LHCN-M2 (cell line): ENCODE measurements at places on chromosomes 7 and 10. TPM values are rescaled to one million over a fixed set of nuclear protein-coding genes. Genes with fewer than 3 reads are reported as not detected.

GRM8 gene
- total RNA-seq = 0.11 TPM in 1 of 2 replicates, not detected in the other

DNA sequence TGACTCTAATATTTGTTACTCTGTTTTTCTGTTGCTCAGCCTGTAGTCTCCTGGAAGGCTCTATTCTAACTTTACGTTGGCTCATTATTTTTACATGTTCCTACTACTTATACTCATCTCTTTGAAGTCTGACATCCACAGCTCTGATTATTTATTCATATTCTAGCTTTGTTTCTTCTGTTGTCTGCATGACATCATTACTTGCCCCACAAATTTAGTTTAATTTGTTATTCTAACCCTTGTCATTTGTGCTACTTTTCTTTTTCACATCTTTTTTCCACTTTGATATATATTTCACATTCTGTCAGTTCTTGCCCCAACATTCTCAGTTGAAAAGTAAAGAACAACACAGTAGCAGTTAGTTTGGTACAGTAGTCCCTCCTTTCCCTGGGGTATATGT lies 51.1 kb downstream of the KMT2E start:
- DNase-seq = no peak

- peak; percentile 96 for DNase-seq
Measured at GRCh38 chr7:76069238-76069638, 21.3 kb downstream of the MDH2 start.

- DNase-seq = no peak
Measured at GRCh38 chr10:69896606-69897231, 95.0 kb downstream of the COL13A1 start.

DNA sequence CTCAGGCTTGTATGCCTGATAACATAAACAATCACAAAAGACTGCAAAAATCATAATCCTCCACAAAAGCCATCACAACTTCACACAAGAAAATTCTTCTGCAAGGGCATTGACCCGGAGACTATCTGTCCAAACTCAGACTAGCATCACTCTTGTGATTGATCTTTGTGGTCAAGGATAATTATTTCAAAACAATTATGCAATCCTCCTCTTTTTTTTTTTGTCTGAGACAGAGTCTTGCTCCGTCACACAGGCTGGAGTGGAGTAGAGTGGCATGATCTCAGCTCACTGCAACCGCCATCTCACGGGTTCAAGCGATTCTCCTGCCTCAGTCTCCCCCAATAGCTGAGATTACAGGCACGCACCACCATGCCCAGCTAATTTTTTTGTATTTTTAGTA lies 22.2 kb downstream of the CDNF start:
- no peak for DNase-seq

DNA sequence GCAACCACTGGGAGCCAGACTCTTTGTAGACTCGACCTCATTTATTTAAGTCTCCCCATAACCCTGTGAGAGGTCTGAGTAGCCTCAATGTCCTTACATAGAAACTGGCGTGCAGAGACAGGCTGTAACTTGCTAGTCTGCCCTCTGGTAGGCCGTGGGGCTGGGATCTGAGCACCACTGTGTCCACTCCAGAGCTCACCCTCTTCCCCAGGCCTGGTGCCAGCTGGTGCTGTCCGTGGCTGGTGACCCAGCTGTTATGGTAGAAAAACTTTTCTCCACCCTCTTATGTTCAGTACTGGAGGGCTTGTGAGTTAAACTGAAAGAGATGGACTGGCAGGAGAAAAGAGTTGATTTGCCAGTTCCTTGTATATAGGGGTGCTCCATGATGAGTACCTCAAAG lies 41.9 kb downstream of the ADAMTS14 start:
- DNase-seq = peak; percentile 15

DNA sequence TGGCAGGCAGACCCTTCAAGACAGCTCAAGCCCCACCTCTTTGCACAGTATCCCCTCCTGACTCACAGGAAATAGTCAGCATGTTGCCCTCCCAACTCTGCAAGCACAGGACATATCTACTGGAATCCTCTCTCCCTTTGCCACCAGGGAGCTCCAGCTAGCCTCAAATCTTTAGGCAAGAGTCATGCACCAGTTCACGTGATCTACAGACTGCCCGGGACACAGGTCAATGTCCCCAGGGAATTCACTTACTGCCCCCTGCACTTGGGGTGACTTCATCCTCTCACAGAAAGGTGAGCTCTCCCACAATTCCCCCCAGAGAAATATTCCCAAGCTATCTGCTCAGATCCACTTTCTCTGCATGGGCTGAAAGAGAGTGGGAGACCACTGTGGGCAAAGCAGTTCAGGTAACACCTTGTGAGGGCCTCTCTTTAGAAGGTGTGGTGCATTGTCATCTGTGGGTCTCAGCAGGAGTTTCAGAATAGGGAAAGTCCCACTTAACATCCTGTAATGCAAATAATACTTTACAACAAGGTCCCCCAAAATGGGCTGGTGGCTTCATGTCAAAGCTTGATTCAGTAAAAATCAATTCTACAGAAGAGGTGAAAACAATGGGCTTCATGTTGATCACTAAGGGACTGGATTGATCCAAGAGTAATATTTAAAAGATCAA lies 129.9 kb downstream of the NOC3L start:
- no peak for DNase-seq

EVX1 gene
- not detected in 2 replicates for total RNA-seq

AOAH gene
- not detected in 2 replicates for total RNA-seq

SMO gene
- total RNA-seq = 1.8 and 2.2 TPM in 2 replicates

- DNase-seq = no peak
Measured at GRCh38 chr7:47374538-47374937, 207.4 kb downstream of the TNS3 start.

ZP3 gene
- 2.7 TPM in 1 of 2 replicates, not detected in the other for total RNA-seq

- no peak for DNase-seq
Measured at GRCh38 chr7:17651341-17651740, 289.0 kb downstream of the SNX13 start.

- no peak for DNase-seq
Measured at GRCh38 chr7:7569081-7569527, 2.4 kb downstream of the MIOS start.
